ENCODE measurements at places on chromosomes 2 and 18.

GRCh38 chr2:34261701-34262100, 662.6 kb upstream of the FAM98A start:
- DNase-seq, result no peak

GRCh38 chr18:57696271-57696670, 74.6 kb upstream of the NARS1 start:
- DNase-seq, result no peak

DNA sequence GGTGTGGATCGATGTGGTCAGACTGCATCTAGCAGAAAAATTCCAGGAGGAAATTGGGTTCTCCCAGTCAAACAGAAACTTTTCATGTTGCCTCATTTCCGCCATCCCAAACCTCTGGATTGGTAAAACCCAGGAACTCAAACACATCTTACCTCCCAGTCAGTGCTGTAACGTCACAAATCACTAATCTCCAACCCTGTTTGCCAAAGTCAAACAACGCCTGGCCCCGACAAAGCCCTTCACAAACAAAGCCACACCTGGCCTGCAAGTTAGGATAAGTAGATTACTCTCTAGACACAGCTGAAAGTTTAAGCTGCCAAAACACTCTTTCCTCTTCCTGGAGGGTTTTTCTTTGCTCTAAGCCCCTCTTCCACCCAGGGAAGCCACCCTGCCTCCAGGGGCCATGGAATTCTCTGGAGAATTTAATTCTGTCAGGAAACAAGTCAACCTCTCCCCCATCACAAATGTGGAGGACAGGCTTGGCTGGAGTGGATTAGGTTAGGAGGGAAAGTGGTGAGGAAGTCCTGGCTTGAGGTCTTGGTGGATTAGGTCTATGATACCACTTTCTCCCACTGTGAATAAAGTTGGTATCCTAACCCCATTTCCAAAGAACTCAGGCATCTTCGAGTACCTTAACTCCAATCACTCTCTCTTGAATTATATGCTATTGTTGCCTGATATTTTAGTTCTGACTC, 86.7 kb downstream of the LYPD6B start:
- DNase-seq, result no peak

DNA sequence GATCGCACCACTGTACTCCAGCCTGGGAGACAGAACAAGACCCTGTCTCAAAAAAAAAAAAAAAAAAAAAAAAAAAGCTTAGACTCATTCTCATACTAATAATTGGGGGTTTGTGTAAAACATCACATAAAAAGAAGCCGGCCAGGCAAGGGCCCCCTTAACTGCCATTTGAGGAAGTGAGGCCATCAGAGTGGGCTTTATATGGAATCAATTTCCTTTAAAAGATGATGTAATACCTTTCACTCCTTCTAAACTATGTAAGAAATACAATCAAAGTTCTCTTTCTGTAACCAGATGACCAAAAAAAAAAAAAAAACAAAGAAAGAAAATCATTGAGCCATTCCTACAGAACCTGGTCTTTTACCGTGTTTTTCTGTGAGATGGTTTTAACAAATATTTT, 13.1 kb upstream of the GPR55 start:
- DNase-seq, result no peak

- no peak for DNase-seq
Measured at GRCh38 chr2:171956135-171956825, 34.0 kb downstream of the HAT1 start.

DNA sequence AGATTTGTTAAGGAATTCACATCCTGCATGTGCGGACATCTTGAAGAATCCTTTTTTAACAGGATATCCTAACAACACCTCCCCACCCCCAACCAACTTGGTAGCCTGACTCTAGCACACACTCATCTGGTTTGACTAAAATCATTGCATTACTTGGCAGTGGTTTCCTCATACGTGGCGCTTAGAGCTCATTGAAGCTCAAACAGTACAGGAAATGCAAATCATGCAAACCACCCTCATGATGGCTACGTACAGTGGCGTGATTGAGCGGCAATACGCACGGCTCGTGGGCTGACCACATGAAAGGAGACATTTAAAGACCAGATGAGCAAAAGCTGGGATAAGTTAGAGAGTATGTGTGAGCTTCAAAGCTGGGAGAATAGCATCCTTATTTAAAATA, 336.2 kb downstream of the ZEB2 start:
- DNase-seq, result no peak

GRCh38 chr2:133936601-133937000, 317.3 kb upstream of the MGAT5 start:
- DNase-seq, result no peak

DNA sequence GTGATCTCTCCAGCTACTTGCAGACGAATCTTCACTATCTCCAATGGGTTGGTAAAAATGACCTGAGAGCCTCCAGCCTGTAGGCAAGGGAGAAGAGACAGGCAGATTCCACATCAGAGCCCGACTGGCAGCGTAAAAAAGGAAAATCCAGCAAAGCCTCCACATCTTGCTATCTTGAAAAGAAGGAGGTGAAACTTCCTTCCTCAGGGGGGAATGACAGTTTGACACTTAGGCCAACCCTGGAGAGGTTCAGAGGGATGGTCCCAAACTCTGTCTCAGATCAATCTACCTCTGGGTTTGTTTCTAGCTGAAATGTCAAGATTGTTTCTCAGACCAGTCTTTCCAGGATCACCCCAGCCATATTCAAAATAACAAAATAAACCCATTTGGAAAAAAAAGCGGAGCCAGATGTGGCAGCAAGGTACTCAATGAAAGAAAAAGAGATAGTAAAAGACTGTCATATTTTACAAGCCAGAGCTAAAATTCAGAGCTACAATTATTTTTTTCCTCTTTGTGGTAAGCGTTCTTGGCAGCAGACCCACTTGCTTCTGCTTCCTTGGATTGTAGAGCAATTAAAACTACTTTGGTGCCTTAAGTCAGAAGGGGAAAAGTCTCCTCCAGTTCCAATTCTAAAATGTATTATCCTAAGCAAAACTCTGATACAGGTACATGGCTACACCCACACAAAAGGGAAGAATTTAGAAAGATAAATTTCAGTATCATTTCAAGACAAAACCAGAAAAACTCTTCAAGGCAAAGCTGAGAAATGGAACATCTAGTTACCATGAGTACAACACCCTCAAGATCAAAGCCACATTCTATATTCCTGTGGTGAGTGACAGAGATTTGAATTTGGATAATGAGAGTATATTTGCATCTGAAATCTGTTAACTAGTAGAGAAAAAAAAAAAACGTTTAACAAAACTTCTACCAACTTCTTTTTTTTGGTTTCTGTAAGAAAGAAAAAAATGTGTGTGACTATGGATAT, 100.1 kb downstream of the SLC25A12 start:
- no peak for DNase-seq

- DNase-seq, result peak; percentile 22
Measured at GRCh38 chr2:233153146-233153798, 93.1 kb downstream of the INPP5D start.

DNA sequence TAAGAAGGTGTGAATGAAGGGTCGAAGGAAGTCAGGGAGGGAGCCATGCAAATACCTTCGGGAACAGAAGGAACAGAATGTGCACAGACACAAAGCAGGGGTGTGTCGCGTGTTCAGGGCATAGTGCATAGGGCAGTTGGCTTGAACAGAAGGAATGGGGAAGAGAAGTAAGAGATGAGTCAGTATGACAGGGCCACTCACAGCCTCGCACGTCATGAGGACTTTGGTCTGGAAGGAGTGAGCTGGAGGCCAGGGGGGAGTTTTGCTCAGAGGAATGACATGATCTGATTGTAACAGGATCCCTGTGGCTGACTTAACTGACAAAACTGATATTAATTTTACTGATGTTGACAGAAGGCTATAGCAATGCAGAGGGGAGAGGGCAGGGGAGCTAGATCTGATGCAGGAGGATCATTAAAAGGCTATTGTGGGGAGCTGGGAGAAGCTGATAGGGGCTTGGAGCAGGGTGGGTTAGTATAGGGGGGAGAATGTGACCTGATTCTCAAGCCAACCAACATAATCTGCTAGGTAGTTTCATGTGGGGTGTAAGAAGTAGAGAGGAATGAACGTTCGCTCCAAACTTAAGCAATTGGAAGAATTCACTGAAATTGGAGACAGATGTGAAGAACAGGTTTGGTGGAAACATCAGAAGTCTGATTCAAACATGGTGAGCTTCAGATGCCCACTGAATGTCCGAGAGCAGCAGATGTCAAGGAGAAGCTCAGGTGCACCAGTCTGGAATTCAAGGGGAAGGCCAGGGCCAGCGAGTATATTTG, 60.4 kb upstream of the COPS8 start:
- DNase-seq, result peak; percentile 86
